Glomerular endothelial cell (primary cell): ENCODE measurements at places on chromosomes 5 and 9.

- no peak for DNase-seq
Measured at GRCh38 chr9:108100571-108100970, 611.0 kb upstream of the KLF4 start.

- no peak for DNase-seq
Measured at GRCh38 chr9:90861826-90862740, 60.5 kb downstream of the SYK start.

GRCh38 chr9:4079906-4080305 lies 220.0 kb downstream of the GLIS3 start:
- DNase-seq, result no peak

- no peak for DNase-seq
Measured at GRCh38 chr5:165786073-165786472, 2280.7 kb downstream of the MAT2B start.

DNA sequence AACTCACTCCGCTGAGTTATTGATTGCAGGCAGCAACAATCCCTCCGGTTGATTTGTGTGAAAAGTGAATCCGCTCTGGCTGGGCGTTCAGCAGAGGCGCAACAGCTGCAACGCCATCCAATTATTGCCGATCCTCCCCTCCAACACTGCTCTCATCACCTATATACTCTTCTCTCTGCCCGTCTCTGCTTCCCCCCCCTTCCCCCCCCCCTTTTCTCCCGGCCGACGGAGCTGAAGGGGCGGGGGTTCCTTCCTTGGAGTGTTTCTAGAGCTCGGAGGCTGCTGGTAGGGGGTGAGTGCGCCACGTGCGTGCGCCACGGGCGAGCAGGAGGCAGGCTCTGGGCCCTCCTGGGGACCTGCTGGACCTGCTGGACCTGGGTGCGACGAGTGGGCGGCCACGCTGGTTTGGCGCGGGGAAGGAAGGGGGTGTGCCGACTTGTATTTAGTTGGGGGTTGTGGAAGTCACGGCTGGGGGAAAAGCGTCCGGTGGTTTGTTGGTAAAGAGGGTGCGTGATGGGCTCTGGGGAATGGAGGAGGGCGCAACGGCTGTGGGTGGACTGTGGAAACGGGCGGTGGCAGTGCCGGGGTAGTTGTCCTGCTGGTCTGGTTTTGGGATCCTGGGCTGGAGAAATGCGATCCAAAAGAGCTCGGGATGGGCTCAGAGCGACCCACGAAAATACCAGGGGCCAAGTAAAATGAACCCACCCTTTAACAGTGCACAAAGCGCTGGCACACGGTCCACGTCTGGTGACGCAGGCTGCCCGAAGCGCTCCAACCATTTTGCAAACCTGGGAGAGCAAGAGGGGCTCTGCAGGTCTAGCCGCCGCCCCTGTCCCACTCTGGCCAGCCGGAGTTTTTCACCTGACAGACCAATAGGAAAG lies 6.4 kb upstream of the MEF2C start:
- no peak for DNase-seq

DNA sequence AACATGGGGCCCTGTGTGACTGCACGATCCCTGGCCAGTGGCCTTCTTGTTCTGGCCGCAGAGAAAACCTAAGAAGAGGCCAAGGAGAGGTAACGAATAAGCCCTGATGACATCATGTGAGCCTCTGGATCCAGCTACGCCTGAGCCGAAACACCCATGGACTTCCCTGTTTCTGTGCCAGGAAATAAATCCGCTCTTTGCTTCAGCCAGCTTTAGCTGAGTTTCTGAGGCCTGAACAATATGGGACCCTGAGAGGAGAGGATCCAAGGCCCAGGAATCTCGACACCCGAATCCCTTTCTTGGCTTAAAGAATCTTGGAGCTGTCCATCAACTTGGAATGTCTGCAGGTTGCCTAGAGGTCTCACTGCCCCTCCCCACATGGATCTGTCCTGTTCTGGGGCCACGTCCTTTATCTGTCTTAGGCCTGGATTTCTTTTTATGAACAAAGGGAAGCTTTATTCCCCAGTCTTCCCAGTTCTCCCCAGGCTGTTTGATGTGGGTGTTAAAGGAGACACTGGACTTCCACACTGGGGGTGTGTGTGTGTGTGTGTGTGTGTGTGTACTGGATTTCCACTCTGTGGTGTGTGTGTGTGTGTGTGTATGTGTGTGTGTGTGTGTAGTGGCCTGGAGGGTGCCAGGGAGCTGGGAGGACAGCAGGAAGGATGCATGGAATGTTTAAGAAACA lies 13.7 kb downstream of the IER5L start:
- no peak for DNase-seq

GRCh38 chr5:111756581-111757354 lies at the start of gene NREP:
TSS of gene NREP (minus strand) at chr5:111757194. CDS start at chr5:111755772, 1,422 bp downstream.
- DNase-seq, result no peak
